ENCODE measurements at places on chromosomes 5 and 9.

- DNase-seq: no peak
These were observed 3.7 kb upstream of the EGFL7 start for GRCh38 chr9:136658849-136659535.

DNA sequence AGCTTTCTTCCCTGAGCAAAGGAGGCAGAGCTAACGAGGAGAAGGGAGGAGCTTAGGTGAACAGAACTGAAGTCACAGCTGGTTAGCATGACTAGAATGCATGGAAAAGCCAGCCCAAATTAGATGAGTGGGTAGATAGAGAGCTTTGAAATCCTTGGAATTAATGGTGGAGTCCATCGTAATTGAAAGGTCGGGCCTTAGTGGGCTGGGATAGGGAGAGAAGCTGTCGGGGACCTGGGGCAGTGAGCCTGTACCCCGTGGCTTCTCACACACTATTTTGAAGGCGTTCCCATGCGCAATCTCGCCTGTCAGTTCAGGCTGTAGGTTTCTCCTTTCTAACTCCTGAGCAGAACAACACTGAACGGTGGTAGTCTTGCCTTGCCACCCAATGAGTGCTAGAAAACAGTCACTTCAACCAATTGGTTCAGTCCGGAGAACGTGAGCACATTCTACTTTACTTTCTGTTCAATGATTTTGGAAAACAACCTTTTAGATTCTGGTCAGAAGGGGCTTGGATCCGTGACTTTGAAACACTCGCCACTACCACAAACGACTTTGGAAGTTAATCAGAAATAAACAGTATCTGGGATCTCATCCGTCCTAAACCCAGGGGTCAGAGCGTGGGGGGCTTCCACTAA, 655 bp upstream of the RAI14 start:
- no peak for DNase-seq

DNA sequence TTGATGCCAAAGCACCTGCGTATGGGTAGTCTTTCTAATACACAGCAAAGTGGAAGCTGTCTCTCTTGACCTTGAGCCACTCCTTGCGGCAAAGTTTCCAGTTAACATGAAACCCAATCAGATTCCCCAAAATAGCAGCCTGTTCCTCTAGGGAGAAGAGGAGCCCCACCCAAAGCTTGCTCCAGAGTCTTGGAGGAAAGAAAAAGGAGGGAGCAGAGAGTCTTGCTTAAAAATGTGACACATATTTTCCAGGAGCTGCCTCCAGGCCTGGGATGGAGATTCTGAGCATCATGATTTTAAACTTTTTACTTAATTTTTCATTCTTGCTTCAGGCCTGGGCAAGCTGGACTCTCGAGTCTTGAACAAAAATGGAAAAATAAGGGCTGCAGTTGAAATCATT, 223.5 kb upstream of the TNC start:
- DNase-seq: no peak

DNA sequence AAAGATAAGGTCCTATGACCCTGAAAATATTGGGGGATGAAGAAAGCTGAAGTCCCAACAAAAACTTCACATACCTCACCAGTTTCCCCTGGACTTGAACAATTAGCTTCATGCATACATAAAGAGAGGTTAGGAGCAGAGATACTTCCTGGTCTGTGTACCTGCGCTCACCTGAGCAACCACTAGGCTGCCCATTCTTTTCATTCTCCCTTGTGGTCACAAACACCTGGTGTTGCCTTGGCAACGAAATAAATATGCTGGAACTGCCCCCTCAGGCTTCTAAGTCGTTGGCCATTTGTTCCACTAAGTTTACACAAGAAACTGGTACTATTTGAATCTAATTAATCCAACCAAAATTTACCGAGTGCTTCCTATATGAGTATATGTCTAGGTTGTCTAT, 18.1 kb downstream of the OTP start:
- no peak for DNase-seq

DNA sequence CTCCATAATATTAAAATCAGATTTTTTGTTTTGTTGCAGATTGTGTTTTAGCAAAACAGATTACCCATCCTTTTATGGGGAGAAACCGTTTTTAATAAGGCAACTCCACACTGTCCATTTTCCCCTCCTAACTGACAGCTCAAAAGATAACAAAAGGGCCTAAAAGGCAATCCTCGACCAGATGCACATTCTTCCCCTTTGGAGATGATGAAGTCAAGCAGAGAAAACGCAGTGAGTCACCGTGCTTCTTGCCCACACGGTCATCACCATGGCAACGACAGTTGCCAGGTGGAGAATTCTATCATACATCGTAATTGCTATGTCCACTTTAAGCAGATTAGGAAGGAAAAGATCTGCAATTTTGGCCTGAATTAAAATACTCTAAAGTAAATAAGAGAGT, 96.4 kb downstream of the DIRAS2 start:
- DNase-seq: no peak

DNA sequence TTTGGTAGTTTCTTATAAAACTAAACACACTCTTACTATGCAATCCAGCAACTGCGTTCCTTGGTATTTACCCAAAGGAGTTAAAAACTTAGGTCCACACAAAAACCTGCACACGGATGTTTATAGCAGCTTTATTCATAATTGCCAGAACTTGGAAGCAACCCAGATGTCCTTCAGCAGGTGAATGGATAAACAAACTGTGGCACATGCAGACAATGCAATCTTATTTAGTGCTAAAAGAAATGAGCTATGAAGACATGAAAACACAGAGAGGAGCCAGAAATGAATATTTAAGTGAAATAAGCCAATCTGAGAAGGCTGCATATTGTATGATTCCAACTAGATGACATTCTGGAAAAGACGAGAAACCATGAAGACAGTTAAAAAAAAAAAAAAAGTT, 10.7 kb downstream of the WNK2 start:
- no peak for DNase-seq

DNA sequence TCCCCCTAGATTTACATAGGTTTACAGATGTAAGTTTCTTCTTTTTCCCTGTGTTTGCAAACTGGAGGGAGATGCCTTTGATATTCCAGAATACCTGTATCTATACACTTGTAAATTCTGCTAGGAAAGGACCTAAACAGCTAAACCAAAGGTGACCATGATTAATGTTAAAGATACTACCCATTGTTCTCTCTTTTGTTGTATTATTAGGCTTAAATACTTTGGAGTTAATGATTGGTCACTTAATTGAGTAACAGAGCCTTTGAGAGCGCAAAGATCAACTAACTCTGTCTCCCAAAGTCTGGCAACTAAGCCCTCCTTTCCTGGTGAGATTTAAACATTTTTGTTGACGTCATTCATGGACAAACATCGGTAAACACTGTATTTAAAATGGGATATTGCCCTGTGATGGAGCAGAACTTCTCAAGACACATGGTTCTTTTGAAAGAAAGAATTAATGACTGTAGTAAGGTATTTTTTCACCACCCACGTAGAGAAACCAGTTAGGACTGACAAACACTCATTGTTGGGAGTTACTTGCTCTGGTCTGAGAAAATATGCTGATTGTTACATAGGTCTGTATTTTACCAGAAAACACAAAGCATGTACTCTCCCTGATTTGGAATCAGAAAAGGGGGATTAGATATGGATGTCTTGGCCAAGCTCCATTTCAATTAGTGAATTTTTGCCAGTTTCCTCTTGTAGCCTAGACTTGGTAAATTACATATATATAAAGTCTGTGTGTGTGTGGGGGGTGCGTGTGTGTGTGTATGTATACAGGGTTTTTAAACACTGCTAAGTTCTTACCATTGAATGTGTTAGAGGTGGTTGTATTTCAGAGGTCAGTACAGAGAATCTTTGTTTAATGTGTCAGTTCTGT, 4.6 kb downstream of the VCAN start:
- DNase-seq: no peak

GRCh38 chr5:342501-343460, 21.3 kb downstream of the AHRR start:
- DNase-seq: no peak

- no peak for DNase-seq
These were observed 405.6 kb upstream of the ZNF608 start for GRCh38 chr5:125152044-125152443.

DNA sequence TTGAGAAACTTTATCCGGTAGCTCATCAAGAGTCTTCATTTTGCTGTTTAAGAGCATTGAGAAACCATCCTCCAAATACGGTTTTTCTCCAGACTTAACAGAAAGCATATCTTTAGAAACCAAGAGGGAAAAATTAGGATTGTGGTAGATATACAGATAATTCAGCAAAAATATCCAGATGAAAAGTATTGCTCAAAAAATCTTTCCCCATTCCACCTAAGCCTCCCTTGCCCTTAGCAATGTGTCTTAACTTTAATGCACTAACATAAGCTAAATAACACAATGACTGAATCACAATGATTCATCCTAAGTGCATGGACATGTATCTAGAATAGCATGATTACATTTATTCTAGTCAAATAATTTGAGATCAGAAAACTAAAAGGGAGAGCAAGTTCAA, 130.3 kb upstream of the TARS1 start:
- DNase-seq: no peak

DNA sequence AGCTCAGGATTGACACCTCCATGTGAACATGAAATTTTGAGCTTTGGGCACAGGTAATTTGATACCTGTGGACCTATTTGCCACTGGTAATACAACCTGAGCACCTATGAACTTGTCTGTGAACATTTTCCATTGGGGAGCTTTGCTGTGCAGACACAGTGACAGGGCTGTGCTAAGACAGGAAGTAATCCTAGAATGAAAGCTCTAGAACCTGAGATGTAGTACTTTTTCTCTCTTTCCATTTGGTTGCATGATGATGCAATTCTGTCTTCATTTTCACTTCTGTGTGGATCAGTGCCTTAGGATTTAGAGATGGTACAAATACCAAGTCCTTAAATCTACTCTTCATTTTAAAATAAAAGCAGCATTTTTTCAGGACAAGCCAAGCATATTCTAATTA, 216.9 kb downstream of the NR3C1 start:
- no peak for DNase-seq

DNA sequence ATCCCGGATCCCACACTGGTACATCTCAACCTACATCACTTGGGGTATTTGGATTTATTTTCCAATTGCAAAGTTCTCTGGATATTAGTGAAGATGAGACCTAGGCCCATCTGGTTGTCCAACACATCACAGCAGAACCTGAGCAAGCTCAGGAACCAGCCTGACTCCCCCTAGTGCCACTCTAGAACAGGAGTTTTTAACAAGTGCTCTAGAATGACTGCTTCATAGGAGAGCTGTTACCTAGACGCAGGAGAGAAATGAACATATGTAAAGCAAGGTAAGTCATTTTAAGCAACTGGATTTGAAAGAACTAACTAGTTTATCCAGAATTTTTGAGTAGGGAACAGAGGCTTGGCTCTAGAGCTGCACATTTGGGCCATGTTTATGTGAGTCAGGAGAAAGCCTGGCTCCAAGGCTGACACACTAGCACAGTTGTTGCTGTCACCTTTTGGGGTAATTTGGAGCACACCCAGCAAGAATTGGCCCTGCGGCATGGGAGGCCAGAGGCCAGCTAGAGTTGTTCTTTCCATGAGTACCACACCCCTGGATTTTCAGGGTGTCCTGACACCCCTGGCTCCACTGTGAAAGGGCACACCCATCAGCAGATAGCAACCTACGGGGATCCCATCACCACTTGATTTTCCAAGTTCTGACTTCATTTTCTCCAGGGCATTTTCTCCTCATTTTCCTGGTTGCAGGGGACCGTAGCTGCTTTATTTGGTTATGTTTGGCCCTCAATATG, 110.9 kb upstream of the LPAR1 start:
- DNase-seq: no peak

- no peak for DNase-seq
These were observed 1.2 kb downstream of the SLC31A2 start for GRCh38 chr9:113151696-113152630.

DNA sequence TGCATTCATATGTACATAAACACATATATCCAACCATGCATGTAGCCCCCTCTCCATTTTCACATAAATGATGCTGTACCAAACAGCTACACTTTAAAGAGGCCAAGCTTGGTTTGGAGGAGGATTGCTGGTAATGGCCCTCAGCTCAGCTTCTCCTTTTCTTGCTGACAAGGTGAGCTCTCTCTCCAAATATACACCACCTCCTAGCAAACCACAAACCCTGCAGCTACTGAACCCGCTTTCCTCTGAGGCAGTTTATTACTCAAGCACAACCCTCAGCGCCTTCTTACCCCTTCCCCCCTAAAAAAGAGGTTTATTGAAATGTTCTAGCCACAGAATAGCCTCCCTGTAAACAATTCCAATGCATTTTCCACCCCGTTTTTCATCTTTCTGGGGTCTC, 54.0 kb downstream of the ALG2 start:
- DNase-seq: no peak

- DNase-seq: no peak
These were observed 13.2 kb downstream of the NINJ1 start for GRCh38 chr9:93120846-93121315.

GRCh38 chr5:31137676-31138075, 55.8 kb upstream of the CDH6 start:
- DNase-seq: no peak

- no peak for DNase-seq
These were observed 41.2 kb upstream of the FAM174A start for GRCh38 chr5:100493996-100494395.

- no peak for DNase-seq
These were observed 93.9 kb downstream of the SCAI start for GRCh38 chr9:125049212-125050049.

Data from stimulated activated CD4-positive, alpha-beta T cell treated with anti-CD3 and anti-CD28 coated beads, Interleukin-1b, Interleukin-23, amount 100 ng/mL, for 1 hour (primary cell).